Glomerular endothelial cell (primary cell): ENCODE measurements at places on chromosomes 2 and 18. TPM values are rescaled to one million over a fixed set of nuclear protein-coding genes. Genes with fewer than 3 reads are reported as not detected.

DNA sequence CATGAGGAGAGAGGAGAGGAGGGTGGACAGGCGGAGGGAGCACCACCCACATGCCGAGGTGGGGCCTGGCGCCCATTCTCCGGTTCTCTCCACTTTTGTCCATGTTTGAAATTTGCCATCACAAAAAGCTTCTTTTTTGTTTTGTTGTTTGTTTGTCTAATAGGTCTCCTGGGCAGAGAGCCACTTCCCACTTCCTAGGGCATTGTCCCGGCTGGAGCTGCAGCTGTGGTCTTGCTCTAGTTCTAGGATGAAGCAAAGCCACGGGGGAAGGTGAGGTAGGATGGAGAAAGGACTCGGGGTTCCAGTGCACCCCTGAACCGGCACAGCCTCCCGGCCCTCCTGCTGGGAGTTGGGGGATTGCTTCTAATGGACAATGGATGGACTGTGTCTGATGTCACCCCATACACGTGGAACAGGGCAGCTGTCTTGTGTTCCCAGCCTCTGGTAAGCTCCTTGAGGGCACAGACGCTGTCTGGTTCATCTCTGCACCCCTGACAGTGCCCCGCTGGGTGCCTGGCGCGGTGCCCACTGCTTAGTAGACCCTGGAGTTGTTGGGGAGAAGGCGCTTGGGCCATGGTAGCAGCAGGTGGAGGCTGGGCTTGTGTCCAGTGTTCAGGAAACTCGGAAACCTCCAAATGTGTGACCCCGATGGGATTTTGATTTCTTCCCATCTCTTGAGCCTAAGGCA, 278.4 kb downstream of the NDUFA10 start:
- no peak for DNase-seq

GRCh38 chr18:6363216-6363615, 51.5 kb downstream of the L3MBTL4 start:
- DNase-seq, result no peak

GRCh38 chr2:29726976-29727375, 194.4 kb downstream of the ALK start:
- DNase-seq, result no peak

The ACTG2 gene
- 1.6 TPM in 1 of 2 replicates, not detected in the other for total RNA-seq

The ANKRD62 gene
- not detected in 2 replicates for total RNA-seq

GRCh38 chr2:118310681-118311429, 222.6 kb downstream of the INSIG2 start:
- DNase-seq, result no peak

DNA sequence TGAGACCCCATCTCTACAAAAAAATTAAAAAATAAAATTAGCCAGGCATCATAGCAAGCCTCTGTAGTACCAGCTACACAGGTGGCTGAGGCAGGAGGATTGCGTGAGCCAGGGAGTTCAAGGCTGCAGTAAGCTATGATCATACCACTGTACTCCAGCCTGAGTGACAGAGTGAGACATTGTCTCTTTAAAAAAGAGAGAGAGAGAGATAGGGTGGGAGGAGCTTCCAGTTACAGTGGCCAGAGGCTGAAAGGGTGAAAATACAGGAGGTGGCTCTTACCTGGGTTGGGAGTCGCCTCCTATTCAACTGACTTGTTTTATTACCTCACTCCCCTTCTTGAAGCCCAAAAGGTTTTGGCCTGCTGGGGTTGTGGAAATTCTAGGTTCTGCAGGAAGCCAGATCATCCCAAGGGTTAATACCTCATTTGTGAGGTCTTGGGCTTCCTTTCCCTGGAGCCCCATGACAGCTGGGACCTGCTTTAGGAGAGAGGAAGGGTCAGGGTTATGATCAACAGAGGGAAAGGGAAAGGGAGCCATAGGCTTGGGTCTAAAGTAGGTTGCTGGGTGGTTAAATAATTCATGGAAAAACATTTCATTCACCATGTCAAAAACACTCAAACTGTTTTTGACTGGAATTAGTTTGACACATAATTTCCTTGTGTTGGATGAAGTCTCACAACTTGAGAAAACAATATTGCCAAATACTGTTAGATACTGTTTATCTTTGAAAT, 17.4 kb downstream of the DYNC2LI1 start:
- DNase-seq, result no peak

- no peak for DNase-seq
These were observed 41.4 kb downstream of the HS1BP3 start for GRCh38 chr2:20609349-20609994.

GRCh38 chr18:58466636-58467205, 162.2 kb downstream of the ALPK2 start:
- no peak for DNase-seq
